Nucleus accumbens (tissue), 56 donors: ENCODE measurements at places on chromosomes 1 and 21.
A peak's percentile ranks its signal among the peaks of the same experiment; 100 is the strongest.

DNA sequence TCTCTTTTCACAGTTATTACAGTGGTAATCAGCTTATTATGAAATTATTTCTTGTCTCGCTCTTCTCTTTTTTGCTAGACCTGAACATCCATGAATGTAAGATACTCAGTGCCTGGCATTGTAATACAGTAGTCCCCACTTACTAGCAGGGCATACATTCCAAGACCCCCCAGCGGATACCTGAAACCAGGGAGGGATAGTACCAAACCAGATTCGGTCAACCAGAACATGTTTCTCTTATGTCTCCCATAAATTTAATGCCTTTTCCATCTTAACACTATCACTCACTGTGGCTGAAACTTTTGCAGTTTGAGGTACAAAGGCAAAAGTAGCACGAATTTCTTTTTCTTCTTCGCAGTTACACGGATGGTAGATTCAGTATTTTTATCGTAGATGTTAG lies 24.6 kb upstream of the B3GALT2 start:
- DNase-seq, result no peak

- DNase-seq, result no peak
These were observed 24.2 kb downstream of the PCSK9 start for GRCh38 chr1:55063577-55063942.

DNA sequence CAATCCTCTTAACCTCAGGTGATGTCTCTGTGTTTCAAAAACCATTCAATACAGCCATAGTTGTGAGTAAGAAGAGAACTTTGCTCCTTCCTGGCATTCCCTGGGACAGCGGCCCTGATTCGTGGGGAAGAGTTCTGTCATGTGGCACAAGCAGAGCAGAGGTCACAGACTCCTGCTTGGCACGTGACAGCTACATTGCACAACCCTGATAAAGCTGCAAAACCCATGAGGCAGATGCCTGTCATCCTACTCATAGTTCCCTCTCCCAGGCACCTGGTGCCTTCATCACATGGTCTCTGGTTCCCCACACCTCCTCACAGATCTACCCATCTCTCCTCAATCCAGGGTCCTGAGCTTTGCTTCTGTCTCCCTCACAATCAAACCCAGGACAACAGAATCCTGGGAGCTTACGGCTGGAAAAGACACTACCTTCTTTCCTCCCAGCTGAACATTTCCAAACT lies 70.8 kb downstream of the PLPP3 start:
- DNase-seq, result no peak

GRCh38 chr1:40620150-40620549 lies 45.3 kb downstream of the RIMS3 start:
- no peak for DNase-seq

DNA sequence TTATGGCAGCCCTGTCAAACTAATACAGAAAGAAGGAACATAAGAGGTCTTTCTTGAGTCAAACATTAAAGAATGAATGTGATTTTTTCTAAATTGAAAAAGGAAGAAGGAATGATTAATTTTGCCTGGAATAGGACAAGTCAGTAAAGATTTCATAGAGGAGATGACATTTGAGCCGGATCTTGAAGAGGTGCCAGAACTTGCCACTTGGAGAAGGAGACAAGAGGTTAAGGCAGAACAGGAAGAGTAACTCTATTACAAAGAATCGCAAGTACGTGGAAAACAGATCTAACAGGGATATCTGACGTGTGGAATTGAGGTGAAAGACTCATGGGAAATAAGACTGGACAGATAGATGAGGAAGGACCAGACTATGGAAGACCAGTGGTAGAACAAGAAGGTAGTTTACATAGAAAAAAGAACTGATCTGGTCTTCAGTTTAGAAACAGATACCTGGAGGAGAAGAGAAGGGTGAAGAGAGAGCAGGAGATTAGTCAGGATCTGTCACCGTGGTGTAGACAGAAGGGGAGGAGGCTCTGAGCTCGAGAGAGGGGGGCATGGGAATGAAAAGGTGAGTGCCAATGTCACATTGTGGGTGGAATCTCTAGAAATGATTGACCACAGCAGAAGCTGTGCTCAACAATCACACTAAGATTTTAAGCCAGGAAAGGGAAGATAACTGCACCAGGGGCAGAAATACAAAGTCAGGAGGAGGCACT lies 32.5 kb downstream of the RHOU start:
- no peak for DNase-seq

GRCh38 chr1:161009602-161010211 lies 11.2 kb downstream of the F11R start:
- no peak for DNase-seq

DNA sequence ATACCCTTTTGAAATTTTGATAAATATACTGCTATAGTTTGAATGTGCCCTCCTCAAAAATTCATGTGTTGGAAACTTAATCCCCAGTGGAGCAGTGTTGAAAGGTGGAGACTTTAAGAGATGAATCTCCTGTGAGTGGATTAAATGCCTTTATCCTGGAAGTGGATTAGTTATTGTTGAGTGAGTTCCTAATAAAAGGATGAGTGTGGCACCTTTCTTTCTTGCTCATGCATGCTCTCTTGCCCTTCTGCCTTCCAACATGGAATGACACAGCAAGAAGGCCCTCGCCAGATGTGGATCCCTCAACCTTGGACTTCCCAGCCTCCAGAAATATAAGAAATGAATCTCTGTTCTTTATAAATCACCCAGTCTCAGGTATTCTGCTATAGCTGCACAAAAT lies 51.8 kb downstream of the CD160 start:
- no peak for DNase-seq

- no peak for DNase-seq
These were observed 1.8 kb downstream of the PTTG1IP start for GRCh38 chr21:44871576-44872269.

DNA sequence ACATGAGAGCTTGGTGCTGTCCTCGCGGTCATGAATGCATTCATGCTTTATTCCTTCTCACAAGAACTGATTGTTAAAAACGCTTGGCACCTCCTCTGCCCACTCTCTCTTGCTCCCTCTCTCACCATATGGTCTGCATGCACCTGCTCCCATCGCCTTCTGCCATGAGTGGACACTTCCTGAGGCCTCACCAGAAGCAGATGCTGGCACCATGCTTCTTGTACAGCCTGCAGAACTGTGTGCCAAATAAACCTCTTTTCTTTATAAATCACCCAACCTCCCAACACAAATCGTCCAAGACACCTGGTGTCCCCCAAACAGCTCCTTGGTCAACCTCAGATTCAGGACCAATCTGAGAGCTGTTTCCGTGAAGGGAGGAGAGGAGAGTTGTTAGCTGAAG lies 43.3 kb upstream of the PCBP3 start:
- no peak for DNase-seq

DNA sequence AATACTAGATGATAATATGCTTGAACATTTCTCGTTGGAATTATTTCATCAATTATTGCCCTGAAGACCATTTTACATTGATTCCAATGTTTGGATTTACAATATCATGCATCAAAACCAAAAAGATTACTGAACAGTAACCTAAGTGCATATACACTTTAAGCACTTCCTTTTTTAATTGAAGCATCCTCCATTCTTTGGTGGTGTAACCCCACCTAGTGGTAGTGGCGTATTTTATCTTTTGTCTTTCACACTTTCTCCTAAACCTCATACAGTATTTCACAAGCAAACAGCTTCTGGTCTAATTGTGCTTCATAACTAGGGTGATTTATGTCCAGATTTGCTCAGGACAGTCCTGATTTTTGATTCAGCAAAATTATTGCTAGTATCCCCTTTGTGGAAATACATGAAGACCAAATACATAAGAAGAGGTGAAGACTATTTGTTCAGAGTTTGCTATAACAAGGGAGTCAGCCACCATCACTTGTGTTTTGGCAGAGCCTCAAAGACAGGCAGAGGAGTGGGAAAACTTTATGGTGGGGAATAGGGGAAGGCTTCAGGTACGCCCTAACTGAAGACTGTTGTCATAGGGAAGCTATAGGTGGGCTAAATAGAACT lies 3.4 kb upstream of the NVL start:
- peak; percentile 9 for DNase-seq

- no peak for DNase-seq
These were observed 10.5 kb downstream of the C1orf198 start for GRCh38 chr1:230857822-230858221.

DNA sequence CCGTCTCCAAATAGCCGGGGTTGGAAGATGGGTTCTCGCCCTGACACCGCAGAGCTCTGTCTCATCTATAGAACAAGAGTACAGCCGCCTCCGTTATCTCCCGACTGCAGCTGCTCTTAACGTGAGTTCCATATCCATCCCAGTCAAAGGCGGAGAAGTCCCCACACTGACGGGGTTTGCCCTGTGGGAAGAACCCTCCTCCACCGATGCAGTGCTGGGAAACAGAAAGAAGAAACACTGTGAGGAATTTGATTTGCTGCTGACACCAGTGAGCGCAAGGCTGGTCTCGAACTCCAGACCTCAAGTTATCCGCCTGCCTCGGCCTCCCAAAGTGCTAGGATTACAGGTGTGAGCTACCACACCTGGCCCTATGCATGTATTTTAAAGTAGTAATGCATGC lies 9.5 kb downstream of the ITLN2 start:
- DNase-seq, result no peak

DNA sequence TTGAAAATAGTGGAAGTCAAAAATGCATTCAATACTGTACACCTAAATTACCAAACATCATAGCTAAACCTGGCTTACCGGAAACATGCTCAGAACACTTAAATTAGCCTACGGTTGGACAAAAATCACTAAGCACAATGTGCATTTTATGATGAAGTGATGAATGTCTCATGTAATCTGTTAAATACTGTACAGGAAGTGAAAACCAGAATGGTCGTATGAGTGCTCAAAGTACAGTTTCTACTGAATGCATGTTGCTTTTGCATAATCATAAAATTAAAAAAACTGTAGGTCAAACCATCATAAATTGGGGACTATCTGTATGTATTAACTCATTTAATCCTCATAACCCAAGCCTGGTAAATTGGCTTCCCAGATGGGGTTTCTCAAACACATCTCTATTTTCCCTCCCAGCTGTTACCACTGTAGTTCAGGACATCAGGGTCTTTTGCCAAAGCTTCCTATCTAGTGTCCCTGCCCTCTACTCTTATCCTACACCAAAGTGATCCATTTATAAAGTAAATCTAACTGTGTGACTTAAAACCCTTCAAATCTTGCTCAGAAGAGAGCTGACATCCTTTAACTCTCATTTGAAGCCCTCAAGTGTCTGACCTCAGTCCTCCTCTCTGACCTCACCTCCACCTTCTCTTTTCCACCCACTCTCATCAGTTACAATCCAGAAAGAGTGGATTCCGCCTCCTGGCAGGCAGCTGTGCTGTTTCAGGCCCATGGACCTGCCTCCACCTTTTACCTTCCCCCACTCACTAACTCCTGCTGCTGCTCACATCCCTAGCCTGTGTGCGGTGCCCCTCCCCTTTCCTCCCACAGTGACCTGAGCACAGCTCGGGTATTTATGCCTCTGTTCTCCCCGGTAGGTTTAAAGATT lies 356.4 kb upstream of the ST6GALNAC5 start:
- DNase-seq, result no peak
